ENCODE measurements at places on chromosomes 1 and 21.
A peak's percentile ranks its signal among the peaks of the same experiment; 100 is the strongest.

GRCh38 chr1:168977618-168978017 is 128.9 kb upstream of the ATP1B1 start:
- DNase-seq = no peak

- no peak for DNase-seq
These were observed 55.5 kb upstream of the TRAPPC10 start for GRCh38 chr21:43956670-43957035.

DNA sequence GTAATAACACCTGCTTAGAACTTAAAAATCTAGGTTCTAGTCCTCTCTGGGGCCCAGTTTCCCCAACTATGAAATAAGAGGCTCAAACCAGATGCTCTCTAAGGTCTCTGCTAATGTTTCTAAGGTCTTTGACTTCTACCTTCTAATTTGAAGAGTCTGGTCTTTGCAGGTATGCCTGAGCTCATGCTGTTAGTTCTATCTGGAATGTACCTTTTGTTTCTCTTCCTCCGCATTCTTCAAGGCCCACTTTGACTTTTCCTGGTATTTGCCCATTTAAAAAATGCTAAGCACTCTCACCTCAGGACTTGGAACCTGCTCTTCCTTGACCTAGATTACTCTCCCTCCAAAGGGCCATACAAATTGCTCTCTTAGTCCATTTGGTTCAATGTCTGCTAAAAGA is 13.5 kb downstream of the SLC35D1 start:
- no peak for DNase-seq

GRCh38 chr1:94071976-94072375 is 49.0 kb downstream of the ABCA4 start:
- no peak for DNase-seq

DNA sequence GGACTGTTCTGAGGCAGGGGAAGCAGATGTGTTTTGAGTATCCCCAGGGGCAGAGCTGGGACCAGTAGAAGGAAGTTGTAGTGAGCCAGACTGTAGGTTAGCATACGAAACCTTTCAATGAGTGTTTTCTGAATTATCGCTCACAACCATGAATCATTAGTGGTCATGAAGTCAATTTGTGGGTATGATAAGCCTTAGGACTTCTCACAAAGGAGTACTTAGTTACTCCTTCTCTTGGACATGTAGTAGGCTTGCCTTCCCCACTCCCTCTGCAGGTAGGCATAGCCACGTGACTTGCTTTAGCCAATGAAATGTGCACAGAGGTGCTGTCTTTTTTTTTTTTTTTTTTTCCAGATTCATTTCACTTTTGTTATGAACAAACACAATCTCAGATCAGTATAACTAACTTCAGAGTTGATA is 23.9 kb upstream of the FAAH start:
- no peak for DNase-seq

DNA sequence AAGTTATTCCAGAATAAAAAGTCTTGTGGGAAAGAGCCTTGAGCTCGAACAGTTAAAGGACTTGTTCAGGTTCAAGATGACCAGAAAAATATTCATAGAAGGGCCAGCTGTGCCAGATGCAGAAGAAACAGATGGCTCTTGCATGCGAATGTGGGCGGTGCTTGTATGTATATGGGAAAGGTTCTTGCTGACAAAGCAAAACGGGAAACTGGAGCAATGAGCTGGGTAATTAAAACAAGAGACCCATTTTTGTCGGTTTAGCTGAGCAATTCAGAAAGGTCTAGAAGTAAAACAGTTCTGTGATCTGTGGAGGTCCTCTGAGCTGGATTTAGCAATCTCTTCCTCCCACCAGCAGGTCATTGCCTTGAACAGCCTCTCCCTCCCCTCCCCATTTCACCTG is 107.2 kb upstream of the MARK1 start:
- DNase-seq = no peak

- no peak for DNase-seq
These were observed 5.4 kb downstream of the TRIM62 start for GRCh38 chr1:33176362-33176850.

DNA sequence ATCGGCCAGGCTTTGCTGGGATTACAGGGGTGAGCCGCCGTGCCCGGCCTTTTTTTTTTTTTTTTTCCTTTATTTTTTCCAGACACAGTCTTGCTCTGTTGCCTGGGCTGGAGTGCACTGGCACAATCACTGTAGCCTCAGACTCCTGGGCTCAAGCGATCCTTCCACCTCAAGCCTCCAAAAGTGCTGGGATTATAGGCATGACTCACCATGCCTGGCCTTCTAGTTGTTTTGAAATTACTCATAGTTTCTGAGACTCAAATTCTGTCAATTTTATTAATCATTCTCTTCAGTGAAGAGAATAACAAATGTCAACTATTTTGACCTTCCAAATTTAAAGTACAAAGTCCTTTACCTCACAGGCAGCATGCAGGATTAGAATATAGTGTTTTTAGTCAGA is 374.5 kb downstream of the PLA2G4A start:
- no peak for DNase-seq

DNA sequence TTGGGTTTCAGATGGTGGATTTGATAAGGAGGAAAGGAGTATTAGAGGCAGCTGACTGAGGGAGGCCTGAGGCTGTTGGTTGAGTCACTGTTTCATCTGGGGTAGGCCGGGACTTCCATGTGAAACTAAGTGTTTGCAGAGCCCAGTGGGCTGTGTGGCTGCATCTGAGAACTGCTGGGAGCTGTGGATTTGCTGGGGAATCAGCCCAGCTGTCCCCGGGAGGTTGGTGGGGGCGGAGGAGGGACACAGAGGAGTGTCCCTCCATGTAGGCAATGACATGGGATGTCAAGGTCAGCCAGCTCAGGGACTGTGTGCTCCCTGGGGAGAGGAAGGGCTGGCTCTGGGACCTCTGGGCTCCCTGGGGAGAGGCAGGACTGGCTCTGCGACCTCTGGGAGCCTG is 36.4 kb downstream of the SLC2A7 start:
- no peak for DNase-seq

GRCh38 chr1:52706136-52706670 is 8.1 kb upstream of the COA7 start:
- no peak for DNase-seq

GRCh38 chr1:10653370-10654125 is 142.9 kb downstream of the CASZ1 start:
- DNase-seq = no peak

- no peak for DNase-seq
These were observed 20.0 kb upstream of the LYPLAL1 start for GRCh38 chr1:219153723-219154122.

DNA sequence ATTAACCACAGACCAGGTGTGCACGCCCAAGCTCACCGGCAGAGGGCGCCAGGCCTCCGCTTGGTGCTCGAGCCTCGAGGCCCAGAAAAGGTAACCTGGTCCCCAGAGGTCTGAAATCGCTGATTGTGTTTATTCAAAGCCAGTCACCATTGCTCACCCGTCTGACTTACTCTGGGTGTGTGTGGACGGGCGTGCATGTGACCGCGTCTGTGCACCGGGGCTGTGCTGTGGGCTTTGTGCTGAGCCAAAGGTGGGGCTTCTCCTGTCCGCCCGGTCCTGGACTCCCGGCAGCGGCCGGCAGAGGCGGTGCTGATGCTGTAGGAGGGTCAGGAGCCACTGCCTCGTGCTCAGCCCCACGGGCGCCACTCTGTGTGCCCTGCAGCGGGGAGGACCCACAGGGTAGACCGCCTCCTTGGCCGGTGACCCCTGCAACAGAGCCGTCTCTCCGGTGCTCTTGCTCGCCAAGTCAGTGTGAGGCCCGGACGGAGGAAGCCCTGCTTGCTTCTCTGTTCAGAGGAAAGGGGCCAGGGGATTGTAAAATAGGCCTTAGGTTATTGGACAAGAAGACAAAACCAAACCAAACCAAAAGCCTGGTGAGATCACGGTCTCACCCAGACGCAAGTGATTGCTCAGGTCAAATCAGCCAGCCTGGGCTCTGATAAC is 32.0 kb upstream of the BTG2 start:
- DNase-seq = no peak

DNA sequence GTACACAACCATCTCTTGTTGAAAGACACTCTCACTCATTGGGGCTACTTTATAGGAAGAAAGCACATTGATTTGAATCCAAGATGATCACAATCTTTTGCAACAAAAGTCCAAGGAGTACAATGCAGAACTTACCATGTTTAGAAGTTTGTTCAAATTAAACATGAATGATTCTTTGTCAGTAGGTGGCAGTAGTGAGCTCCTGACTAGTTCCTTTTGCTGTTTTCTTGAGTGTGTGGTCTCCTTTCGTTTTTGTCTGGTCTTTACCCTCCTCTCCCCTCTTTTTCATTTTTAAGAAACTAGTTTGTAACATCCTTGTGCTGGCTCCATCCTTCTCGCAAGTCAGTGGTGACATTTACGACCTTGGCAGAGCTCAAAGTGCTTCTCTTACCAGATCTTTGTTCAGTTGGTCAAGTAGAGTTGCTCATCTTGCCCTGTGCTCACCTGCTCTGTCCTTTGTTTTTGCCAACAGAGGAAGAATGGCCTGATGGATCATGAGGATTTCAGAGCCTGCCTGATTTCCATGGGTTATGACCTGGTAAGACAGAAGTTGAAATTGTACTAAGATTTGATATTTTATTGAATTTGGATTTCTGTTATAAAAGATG is 35.7 kb upstream of the MTR start:
- DNase-seq = peak; percentile 8

DNA sequence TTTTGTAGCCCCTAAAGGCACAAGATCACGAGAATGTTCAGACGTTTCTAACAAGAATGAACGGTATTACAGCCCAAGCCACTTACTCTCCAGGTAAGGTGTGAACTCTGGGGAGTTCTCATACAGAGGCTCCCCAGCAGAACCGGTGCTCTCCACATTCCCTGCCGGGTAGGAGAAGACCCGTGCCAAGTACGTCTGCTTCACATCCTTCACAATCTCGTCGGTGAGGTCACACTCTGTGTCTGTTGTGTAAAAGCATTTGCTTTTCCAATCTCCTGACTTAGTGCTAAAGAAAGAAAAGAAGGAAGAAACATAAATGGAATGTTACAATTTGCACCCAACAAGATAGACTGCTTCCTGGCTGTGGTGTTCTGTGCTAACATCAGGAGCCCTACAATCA is 5.7 kb downstream of the F3 start:
- no peak for DNase-seq

GRCh38 chr1:58862728-58863385 is 79.0 kb upstream of the JUN start:
- no peak for DNase-seq

DNA sequence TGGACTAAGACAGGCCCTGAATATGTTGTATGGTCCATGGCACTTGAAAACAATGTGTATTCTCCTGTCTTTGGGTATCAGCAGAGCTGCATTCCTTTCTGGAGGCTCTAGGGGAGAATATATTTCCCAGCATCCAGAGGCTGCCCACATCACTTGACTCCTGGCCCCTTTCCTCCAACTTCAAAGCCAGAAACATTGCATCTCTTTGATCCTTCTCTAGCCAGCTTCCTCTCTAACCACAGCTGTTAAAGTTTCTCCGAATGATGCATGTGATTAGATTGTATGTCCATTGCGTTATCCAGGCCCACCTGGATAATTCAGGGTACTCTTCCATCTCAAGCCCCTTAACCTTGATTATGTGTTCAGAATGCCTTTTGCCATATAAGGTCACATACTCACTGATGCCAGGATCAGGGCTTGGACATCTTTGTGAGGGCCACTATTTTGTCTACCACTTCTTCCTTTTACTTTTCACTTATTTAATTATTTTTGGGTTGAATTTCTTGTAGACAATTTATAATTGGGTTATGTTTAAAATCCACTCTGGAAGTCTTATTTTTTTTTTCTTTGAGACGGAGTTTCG is 5.3 kb downstream of the CHD1L start:
- DNase-seq = no peak

GRCh38 chr1:184161071-184161698 is 109.7 kb downstream of the TSEN15 start:
- DNase-seq = no peak

- no peak for DNase-seq
These were observed 17.4 kb upstream of the KCNAB2 start for GRCh38 chr1:6028042-6028850.

GRCh38 chr1:168333562-168334276 is 53.0 kb downstream of the TBX19 start:
- no peak for DNase-seq

DNA sequence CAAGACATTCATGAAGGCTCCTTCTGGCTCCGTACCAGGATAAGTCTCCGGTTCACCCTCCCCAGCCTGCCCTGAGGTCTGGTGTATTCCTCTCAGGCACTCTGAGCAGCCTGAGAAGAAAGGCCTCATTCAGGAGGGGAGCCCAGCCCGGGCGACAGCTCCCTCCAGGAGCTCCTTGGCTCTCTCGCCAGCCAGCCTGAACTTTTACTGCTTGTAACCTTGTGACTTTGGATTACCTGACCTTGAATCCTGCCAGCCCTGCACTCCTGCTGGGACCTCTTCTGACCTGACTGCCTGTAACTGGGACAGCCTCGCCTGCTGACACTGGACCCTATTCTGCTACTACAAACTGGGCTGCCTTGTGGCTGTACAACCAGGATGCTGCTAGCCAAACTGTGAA is 65.8 kb downstream of the CD34 start:
- no peak for DNase-seq

DNA sequence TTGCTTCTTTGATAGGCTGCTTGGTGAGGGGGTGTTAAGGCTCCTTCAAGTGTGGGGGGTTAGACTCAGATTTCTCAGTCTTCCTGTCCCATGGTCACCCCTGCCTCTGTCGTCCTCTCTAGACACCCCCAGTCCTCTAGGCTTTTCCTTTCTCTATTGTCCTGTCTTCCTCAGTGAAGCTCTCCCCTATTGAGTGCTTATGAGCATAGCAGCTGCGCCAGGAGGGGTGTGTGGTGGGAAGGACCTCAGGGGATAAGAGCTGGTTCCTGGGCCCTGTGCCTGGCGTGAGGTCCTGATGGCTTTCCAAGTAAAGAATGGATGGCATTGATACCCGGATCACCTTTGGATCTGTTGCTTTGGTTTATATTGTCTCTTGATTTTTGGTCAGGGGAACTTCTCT is 69.1 kb downstream of the DIP2A start:
- no peak for DNase-seq

GRCh38 chr1:180043785-180044184 is 89.2 kb downstream of the CEP350 start:
- DNase-seq = no peak

GRCh38 chr1:209107535-209107934 is 476.0 kb upstream of the CAMK1G start:
- no peak for DNase-seq

DNA sequence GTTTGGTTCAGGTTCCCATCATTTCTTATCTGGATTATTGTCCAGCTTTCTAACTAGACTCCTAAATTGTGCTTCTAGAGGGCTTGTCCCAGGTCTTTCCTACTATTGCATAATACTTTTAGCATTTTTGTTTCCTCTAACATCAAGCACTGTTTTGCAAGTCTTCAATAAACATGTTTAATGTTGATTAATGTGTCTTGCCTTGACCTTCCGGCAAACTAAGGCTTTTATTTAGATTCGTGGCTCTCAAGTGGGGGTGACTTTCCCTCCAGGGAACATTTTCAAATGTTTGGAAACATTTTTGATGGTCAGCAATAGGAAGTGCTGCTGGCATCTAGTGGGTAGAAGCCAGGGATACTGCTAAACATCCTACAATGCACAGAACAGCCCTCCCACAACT is 90.7 kb downstream of the RPE65 start:
- DNase-seq = no peak

GRCh38 chr1:42807056-42807668 is 9.8 kb upstream of the ERMAP start:
- no peak for DNase-seq

GRCh38 chr21:38219049-38219628 is 37.7 kb upstream of the KCNJ15 start:
- DNase-seq = peak; percentile 58

All from AG04450 (cell line).